ENCODE measurements at places on chromosomes 2 and 18.

GRCh38 chr2:144229296-144229695 lies 290.6 kb downstream of the ZEB2 start:
- no peak for DNase-seq

DNA sequence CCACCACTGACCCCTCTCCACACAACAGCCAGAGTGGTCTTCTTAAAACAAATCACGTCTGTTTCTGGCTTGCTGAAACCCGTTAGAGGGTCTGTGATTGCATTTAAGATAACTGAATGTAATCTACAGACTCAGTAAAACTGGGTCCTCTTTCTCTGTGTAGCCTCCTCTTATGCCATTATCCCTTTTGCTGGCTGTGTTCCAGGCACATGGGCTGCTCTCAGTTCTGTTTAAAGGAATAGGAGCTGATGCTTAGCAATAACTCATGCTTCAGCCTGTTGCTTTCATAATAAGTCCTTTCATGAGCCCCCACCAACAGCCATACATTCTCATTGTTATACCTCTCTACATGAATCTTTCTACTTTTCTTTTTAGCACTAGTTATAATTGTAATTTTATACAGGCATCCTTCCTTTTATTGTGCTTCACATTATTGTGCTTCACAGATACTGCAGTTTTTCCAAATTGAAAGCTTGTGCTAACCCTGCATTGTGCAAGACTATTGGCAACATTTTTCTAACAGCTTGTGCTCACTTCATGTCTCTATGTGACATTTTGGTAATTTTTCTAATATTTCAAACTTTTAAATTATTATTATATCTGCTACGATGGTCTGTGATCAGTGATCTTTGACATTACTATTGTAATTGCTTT lies 782.6 kb downstream of the MBD2 start:
- no peak for DNase-seq

- DNase-seq, result no peak
These were observed 66.7 kb downstream of the ATP9B start for GRCh38 chr18:79135924-79136323.

- DNase-seq, result peak; percentile 61
These were observed 63.2 kb upstream of the MAPRE2 start for GRCh38 chr18:34977838-34978532.

- DNase-seq, result no peak
These were observed 118.9 kb downstream of the LPIN1 start for GRCh38 chr2:11865378-11865777.
